GM10248 (cell line): ENCODE measurements at places on chromosomes 2 and 18.

DNA sequence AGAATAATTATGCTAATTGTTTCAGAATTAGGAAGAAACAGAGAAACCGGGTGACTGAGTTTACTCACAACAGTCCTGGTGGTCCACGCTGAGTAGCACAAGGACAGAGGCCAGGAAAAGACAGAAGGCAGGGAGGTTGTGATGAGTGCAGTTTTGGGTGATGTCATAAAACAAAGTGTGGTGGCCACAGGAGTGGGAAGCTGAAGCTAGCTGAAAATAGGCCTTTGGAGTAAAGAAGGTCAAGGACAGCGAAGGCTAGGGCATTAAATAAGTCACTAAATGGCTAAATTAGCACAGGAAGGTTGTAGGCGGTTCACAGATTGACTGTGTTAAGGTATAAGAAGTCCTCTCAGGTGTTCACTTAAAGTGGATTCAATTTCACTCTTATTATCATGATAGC lies 120.9 kb upstream of the TTN start:
- DNase-seq = peak; percentile 25

GRCh38 chr2:36976065-36976464 lies 9.7 kb upstream of the STRN start:
- DNase-seq = no peak

DNA sequence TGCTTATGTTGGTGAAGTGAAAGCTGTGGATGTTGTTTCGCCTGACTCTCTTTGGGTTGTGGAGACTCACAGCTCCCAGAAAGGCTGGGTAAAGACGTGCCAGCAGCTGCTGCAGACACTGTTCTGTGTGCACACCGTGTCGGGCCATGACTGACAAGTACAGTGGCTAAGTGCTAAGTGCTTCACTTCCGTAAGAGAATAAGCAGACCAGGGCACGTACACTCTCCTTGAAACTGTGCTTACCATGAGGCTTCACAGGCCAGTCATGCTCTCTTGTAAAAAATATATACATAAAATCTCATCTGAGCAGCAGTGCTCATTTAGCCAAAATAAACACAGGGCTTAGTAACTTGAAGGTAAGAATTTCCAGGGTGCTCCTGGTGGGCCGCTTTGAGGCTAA lies 86.0 kb downstream of the NRP2 start:
- DNase-seq = no peak

DNA sequence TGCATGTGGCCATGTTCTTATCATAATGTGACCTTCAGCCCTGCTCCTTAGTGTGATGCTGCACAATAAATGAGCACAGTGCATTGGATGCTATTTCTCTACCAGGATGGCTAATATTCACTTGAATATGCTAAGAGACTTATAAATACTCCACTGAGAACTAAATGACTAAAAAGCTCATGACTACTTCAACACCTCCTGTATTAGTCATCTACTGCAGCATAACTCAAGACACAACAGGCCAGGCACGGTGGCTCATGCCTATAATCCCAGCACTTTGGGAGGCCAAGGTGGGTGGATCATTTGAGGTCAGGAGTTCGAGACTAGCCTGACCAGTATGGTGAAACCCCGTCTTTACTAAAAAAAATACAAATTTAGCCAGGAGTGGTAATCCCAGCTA lies 213.4 kb downstream of the RND3 start:
- DNase-seq = no peak

DNA sequence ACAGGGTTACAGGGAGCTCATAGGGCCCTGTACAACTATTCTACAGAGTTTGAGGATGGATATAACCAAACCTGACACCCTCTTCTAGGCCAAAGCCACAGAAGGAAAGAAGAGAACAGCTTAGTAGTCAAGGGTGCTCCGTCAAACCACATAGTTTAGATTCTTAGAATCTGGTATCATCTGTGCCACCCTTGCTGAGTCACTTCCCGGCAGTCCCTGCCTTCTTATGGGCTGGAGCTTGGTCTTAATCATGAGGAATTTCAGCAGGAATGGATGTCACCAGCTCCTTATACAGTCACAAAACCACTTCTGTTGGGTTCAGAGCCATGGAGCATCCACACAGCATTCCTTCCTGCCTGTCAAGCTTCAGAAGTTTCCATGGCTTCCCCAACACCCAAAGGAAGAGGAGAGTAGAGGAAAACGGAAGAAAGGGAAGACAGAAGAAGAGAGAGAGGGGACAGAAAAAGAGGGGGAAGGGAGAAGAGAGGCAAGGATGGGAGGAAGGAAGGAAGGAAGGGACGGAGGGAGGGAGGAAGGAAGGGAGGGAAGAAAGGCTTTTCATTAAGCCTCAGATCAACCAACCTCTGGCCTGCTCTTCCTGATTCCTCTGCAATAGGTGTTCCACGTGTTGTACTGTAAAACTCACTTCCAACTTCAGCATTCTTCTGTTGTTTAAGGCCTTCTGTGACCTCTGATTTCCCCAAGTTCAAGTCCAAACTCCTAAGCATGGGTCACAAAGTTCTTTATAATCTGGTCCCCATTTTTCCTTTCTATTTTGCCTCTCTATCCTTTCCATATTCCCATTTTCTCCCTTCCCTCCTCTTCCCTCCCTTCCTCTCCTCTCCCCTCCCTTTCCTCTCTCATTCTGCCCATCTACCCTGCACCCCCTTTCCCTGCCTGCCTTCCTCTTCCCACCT lies 246.1 kb upstream of the TNP1 start:
- DNase-seq = no peak

DNA sequence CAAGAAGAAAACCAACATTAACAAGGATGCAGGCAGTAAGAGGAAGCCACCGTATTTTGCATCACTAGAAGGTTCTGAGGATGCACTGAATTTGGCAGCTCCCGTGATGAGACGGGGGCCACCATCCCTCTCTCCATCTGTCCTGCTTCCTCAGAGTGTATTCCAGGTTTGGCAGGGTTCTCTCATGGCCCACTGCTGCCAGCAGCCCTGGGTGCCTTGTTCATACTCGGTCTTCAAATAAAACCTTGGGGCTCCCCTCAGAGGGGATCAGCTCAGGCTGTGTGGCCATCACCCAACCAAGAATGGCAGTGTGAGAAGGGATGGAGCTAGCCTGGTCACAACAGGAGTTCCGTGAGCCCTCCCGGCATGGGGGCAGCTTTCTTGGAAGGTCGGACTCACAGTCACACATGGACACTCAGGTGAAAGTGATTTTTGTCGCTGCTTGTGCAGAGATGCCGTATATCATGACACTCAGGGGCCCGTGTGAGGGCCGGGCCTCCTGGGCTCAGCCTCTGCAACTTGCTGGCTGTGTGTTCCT lies 12.8 kb upstream of the MBP start:
- DNase-seq = no peak

DNA sequence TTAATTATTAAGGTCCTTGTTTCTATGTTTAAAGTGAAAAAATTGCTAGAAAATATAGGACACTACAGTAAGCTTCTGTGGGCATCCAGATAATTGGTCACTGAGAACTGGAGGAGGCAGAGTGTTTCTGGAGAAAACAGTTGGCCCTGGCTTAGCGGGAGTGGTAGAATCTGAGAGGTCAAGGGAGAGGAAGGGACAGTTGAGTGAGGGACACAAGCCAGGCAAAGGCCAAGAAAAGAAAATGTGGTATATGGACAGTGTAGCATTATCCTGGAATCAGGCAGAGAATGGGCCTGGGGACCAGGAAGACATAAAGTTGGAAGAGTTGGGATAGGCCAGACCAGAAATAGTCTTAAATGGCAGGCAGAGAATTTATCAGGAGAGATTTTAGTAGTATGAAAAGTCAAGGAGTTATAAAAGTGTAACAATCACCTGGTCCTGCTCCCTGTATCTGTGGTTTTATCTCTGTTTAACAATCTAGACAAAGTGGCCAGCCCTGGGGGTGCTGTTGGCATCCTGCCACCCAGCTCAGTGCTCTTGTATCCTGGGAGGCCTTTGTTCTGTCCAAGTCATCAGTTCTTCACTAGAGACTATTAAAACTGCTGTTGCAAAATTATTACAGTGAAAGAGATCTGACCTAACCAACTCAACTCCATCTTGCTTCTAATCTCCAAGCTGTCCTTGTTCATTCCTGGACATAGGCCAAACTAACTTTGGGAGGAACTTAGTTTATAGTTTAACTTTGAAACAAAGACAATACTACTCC lies 15.4 kb upstream of the MSGN1 start:
- no peak for DNase-seq

DNA sequence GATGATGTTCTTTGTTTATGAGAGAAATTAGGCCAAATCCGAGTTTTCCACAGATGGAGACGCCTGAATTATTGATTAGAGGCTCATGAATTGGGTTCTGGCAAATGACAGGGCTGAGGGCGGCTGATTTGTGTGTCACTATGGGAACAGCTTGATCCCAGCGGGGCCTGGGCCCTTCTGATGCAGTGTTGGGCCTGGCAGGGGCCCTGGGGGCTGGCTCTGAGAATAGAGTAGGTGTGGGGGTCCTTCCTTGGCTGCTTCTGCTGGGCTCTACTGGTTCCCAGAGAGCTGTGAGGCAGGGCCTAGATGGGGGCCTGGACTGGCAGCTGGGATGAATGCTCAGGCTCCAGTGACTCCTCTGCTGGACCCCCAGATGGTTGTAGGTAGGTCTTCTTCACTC lies 164.8 kb downstream of the CELF4 start:
- DNase-seq = no peak

DNA sequence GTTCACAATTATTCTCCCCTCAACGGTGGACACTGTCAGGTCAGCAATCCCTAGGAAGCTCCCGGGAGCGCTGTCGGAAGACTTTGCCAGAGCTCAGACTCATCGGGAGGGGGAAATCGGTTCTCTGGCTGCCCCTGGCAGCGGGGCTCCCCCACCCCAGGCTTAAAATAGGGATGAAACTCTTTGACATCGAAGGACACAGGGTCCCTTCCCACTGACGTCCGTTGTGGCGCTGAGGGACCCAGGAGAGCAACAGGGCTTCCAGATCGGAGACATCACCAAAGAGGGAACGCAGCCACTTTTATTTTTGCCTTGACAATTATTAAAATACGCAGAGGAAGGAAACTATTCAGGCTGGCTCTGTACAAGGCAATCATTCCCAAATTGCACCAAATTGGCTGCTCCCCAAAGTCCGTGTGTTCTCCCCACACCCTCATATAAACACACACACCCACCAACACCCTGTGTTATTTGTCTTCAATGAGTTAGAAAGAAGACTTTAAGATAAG lies 249.0 kb downstream of the CDH20 start:
- DNase-seq = no peak

GRCh38 chr2:220157312-220157711 lies 529.9 kb downstream of the SLC4A3 start:
- DNase-seq = no peak

GRCh38 chr2:21467280-21467818 lies 343.6 kb downstream of the TDRD15 start:
- DNase-seq = no peak

- no peak for DNase-seq
These were observed 33.1 kb downstream of the ARHGAP15 start for GRCh38 chr2:143162123-143162837.

DNA sequence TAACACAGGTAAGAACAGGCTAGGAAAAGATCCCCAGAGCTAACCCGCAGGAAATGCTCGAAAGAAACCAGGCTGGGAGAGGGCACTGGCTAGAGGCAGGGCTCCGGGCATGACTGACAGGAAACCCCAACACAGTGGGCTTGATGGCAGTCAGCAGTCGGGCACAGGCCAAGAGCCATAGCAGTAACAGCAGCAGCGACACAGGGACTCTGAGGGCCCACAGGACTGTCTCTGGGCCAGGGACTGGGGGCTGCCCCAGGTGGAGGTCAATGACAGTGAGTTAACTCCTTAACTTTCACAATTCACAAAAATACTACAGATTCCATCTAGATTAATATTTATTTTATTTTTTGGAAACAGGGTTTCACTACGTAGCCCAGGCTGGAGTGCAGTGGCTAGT lies 37.3 kb upstream of the ASPRV1 start:
- no peak for DNase-seq

DNA sequence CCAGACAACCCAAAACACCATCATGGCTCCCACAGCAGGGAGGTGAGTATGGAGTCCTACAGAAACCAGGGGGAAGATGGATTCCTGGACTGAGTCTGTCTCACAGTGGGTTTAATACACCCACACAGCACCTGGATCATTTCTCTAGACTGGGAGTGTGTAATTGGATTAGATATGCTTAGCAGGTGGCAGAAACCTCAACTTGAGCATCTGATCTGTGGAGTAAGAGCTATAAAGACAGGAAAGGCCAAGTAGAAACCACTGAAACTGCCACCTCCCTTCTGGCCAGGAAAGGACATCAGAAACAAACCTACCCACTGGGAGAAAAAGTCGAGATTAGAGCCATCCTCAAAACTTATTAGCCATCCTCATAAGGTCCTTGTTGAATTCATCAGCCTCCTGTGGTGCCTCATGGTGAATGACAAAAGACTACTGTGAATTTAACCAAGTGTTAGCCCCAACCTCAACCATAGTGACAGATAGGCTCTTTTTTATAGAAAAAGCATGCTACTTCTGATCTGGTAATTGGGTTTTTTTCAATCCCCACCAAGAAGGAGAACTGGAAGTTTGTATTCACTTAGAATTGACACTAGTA lies 28.1 kb upstream of the CHST9 start:
- DNase-seq = no peak

DNA sequence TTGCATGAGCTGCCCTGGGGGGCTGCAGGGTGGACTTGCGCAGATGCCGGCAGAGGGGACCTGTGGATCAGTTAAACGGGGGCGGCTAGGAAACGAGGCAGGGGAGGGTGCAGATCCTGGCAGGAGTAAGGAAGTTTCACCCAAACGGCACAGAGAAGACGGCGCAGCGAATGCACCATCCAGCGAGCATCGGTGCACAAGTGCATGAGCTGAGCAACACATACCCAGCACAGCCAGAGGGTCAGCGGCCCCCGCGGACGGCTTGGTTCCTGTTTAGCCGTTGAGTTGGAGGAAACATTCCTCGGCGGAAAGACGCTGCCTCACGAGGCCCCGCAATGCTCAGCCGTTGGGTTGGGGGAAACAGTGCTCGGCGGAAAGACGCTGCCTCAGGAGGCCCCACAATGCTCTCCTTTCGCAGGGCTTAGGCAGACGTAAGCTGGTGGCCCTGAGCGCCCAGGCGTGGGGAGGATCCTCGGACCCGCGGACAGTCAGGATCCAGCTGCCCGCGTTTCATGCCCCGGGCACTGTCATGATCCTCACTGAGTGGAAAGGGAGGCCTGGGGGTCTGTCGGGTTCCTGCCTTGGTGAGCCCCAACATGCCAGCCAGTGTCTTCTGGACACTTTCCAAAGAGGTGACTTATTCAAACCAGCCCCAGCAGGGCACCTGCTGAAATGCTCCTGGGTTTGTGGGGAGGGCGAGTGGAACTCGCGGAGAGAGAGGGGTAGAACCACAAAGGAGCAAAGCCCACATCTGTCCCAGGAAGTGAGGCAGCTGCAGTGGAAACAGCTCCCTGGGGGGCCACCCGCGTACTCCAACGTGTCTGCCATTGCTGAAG lies 86.3 kb downstream of the NDUFA10 start:
- DNase-seq = no peak

DNA sequence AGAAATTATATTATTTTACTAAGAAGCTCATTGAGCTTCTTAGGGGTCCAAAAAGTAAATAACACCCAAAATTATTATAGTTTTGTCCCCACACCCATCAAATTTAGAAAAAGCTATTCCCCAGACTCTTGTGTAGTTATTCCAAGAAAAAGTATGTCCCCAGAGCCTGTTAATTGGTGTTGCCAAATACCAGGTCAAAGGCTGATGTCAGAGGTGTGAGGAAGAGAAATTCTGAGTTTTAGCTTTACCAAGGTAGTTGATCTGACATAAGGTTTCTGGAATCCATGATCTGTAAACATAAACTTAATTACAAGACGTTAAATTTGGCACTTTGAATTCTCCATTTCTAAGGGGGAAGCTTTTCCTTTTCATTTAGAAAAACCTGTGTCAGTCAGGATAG lies 29.3 kb upstream of the PSME4 start:
- no peak for DNase-seq

GRCh38 chr2:43024515-43025011 lies 201.8 kb downstream of the ZFP36L2 start:
- DNase-seq = peak; percentile 59
